GM23338 (cell line): ENCODE measurements at places on chromosomes 13 and 19. TPM values are rescaled to one million over a fixed set of nuclear protein-coding genes. Genes with fewer than 3 reads are reported as not detected.

DNA sequence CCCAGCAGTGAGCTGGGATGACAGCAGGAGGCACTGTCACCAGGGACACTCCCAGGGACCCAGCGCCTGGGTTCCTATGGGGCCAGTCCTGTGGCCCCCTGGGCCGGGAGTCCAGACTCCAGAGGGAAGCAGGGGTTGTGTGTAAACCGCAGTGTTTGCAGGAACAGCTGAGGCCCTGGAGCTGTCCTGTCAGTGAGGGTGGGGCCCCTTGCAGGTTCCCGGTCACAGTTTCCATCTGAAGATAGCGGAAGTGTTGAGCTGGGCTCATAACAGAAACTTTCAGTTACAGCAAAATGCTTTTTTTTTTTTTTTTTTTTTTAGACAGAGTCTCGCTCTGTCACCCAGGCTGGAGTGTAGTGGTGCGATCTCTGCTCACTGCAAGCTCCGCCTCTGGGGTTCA is 17.7 kb upstream of the CSNK1G2 start:
- no peak overlapping the region for H3K4me3 ChIP-seq
- no peaks in the 10 kb centered on the region; the same call in 1 of the 2 replicates for H3K36me3 ChIP-seq
- DNase-seq = no peak
- no peaks in the 10 kb centered on the region for H3K4me1 ChIP-seq
- no peaks in the 10 kb centered on the region for H3K27me3 ChIP-seq

Gene LILRB4
- total RNA-seq = not detected in 2 replicates

GRCh38 chr19:56348289-56348877 is 33.7 kb upstream of the ZSCAN5A start:
- peak; percentile 67 for DNase-seq
- H3K27ac ChIP-seq = no peak overlapping the region
- no peaks in the 10 kb centered on the region for H3K27me3 ChIP-seq

Gene CASP14
- not detected in 2 replicates for total RNA-seq

GRCh38 chr13:20684041-20684440 is 19.5 kb upstream of the IL17D start:
- peaks cover 48% of the 10 kb centered on the region for H3K4me1 ChIP-seq
- no peak overlapping the region for H3K27ac ChIP-seq
- no peaks in the 10 kb centered on the region for H3K27me3 ChIP-seq
- no peaks in the 10 kb centered on the region for H3K36me3 ChIP-seq
- DNase-seq = no peak
- no peak overlapping the region for H3K4me3 ChIP-seq

Gene VAV1
- 1.7 and 1.8 TPM in 2 replicates for total RNA-seq

GRCh38 chr19:12075538-12076139 is 11.1 kb downstream of the ZNF844 start:
- H3K4me1 ChIP-seq = no peaks in the 10 kb centered on the region
- no peaks in the 10 kb centered on the region for H3K27me3 ChIP-seq
- H3K27ac ChIP-seq = no peak overlapping the region
- no peak overlapping the region; the same call in 1 of the 2 replicates for H3K4me3 ChIP-seq

Gene CDC34
- total RNA-seq = 146 and 148 TPM in 2 replicates

DNA sequence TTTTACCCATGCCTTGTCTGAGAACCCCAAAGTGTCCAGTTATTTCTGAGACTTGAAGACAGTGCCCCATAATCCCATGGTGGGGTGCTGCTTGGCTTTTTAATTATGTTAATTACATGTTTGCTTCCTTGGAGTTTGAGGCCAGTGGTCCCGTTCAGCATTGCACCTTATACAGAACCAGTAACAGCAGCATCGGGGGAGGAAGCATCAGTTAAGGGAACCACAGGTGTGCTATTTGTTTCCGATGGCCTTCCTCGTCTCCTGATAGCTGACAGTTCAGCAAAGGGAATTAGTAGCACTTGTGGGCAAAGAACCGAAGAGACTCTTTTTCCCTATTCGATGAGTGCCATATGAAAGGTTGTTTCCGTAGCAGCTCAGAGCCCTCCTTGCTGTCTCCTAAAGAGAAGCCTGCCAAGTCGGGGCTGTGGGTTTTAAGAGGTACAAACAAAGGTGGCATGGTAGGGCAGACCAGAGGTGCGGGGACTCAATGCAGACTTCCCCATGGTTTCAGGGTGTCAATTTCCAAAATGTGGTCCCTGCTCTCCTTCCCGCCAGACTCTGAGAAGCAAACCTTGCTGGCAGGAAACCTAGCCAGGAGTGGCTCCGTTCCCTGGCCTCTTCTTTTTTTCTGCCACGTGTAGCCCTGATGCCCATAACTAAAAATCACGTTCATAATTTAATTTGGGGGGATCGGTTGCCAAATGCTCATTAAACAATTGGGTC is 225.2 kb upstream of the TSHZ3 start:
- no peaks in the 10 kb centered on the region for H3K36me3 ChIP-seq
- H3K27me3 ChIP-seq = no peaks in the 10 kb centered on the region
- H3K27ac ChIP-seq = no peak overlapping the region
- no peak overlapping the region for H3K4me3 ChIP-seq

DNA sequence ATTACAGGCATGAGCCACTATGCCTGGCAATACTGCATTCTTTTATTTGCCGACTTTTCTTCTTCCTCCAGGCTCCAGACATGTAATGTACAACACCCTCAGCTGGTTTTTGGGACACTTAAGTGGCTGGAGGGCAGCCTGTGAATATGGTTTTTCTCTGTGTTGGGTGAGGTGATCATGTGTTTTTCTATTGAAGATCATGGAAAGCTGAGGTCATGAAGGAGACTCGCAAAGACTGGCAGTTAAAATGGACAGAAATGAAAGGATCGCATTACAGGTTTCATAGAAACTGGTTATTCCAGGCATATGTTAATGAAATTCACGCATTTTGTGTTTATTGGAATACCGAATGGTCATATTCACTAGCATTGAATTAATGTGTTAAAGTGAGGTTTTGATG is 85.2 kb upstream of the RNF113B start:
- H3K27me3 ChIP-seq = no peaks in the 10 kb centered on the region
- H3K36me3 ChIP-seq = no peaks in the 10 kb centered on the region
- H3K4me1 ChIP-seq = peaks cover 3% of the 10 kb centered on the region; the same call in 1 of the 2 replicates
- DNase-seq = no peak
- peak overlapping the region; percentile 74; the same call in 1 of the 2 replicates for H3K27ac ChIP-seq
- no peak overlapping the region for H3K4me3 ChIP-seq

DNA sequence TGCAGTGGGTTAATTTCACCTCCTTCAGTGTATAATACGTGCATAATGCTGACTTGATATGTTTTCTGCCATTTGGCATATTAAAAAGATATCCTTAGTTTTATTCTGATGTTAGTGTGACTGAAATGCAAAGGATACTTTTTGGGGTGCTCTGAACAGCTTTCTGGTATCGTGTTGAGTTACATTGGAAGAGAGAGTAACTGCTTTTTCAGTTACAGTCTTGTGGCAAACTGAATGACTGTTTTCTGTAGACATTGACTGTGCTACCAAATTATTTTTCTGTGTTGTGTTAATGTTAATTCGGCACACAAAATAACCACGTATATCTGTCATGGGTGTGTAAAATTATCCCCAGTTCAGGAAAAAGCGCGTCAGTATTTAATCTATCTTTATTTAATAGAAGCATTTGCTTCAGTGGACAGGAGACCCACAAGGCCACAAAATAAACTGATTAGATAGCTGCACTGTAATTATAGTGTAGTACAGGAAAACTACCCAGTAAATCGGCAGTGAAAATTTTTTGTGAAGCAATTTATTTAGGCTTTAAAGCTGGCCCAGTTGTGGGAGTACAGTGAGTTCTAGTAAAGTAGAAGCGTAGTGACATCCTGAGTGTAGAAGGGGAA is 2.5 kb downstream of the URI1 start:
- H3K27me3 ChIP-seq = peaks cover 10% of the 10 kb centered on the region; the same call in 1 of the 2 replicates
- no peak for DNase-seq
- no peaks in the 10 kb centered on the region for H3K36me3 ChIP-seq
- H3K27ac ChIP-seq = no peak overlapping the region; the same call in 1 of the 2 replicates
- H3K4me3 ChIP-seq = no peak overlapping the region

Gene IRF2BP1
- 36.0 and 41.6 TPM in 2 replicates for total RNA-seq

GRCh38 chr19:18612772-18613588 is at the start of gene TMEM59L:
TSS of gene TMEM59L (plus strand) at chr19:18612870. CDS start at chr19:18612959, 89 bp downstream.
- DNase-seq = peak; percentile 65
- no peak within 1 kb of the TSS for H3K27ac ChIP-seq
- no peaks in the 10 kb centered on the region for H3K36me3 ChIP-seq
- H3K4me1 ChIP-seq = peaks cover 49% of the 10 kb centered on the region
- H3K4me3 ChIP-seq = peak within 1 kb of the TSS; percentile 76

Gene CNFN
- total RNA-seq = 6.7 TPM in 1 of 2 replicates, not detected in the other

- H3K27ac ChIP-seq = no peak overlapping the region
- peaks cover 4% of the 10 kb centered on the region; the same call in 1 of the 2 replicates for H3K36me3 ChIP-seq
- DNase-seq = no peak
- no peak overlapping the region for H3K4me3 ChIP-seq
Observed at GRCh38 chr13:110472904-110473563, 88.5 kb downstream of the RAB20 start.

- no peaks in the 10 kb centered on the region for H3K36me3 ChIP-seq
- H3K4me3 ChIP-seq = no peak overlapping the region
- no peak overlapping the region for H3K27ac ChIP-seq
- H3K4me1 ChIP-seq = peaks cover 12% of the 10 kb centered on the region
- no peaks in the 10 kb centered on the region for H3K27me3 ChIP-seq
- DNase-seq = no peak
Observed at GRCh38 chr13:32039056-32039455, 7.5 kb downstream of the FRY start.

Gene PTGER1
- total RNA-seq = 1.2 TPM in 1 of 2 replicates, not detected in the other

DNA sequence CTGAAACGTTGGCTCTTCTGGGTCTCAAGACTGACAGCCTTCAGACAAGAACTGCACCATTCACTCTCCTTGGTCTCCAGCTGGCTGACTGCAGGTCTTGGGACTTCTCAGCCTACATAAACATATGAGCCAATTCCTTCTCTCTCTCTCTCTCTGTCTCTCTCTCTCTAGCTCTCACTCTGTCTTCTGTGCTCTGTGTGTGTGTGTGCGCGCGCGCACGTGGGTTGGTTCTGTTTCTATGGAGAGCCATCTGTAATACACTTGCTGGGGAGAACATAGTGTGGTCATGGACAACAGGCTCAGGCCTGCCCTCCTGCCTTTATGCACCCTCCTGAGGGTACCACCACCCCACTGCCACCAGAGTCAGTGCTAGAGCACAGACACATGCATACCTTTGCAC is 13.7 kb upstream of the SERPINE3 start:
- no peaks in the 10 kb centered on the region for H3K36me3 ChIP-seq
- no peak overlapping the region for H3K27ac ChIP-seq
- H3K4me3 ChIP-seq = no peak overlapping the region
- no peaks in the 10 kb centered on the region for H3K27me3 ChIP-seq
- peaks cover 25% of the 10 kb centered on the region for H3K4me1 ChIP-seq
